ENCODE measurements at places on chromosomes 1 and 21.

DNA sequence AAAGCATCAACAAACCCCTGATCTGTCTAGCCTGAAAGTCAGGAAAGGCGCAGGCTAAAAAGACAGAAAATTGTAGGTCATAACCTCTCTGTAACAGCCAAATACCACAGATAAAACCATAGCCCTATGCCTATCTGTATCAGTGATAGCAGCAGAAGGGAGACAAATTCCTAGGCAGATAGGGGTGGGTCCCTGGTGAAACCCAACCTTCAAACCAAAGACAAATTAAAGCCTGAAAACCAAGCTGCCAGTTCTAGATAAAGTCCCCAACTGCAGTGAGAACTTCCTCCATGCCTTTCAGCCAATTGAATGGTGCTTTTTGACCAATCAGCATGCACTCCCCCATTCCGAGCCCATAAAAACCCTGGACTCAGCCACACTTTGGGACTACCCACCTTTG, 115.3 kb downstream of the NTPCR start:
- DNase-seq = no peak

DNA sequence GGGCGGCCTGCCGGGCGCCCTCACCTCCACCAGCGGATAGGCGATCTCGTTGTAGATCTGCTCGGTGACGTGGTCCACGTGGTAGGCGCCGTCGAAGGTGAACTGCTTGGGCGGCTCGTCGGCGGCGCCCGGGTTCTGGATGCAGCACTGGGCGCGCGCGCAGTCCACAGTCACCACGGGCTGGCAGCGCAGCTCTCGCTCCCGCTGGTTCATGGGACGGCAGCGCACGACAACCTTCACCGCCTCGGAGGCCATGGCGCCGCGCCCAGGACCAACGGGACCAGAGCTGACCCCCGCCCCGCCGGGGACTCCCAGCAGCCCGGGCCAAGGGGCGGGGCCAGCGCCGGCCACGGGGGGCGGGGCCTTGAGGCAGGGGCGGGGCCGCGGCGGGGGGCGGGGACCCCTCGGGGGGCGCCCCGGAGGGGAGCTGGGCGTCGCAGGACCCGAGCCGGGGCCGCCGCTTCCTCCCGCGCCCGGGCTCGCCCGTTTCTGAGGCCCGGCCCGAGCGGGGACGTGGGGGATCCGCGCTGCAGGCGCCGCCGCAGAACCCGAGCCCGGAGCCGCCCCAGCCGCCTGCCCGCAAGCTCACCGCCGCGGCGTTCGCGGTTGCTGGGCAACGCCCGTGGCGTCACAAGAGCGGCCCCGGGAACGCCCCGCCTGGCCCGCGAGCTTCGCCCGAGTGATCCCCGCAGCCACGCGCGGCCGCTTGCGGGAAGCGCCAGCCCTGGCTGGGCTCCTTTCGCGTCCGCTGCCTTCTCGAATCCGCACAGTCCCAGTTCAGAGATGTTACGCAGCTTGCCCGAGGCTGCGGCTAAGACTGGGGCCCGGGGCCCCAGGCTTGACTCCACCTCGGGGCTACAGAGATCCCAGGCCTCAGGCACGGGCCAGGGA, at the start of gene KIF17:
TSS of gene KIF17 (minus strand) at position 556 of the 891 bp plus-strand sequence. CDS start at position 255, 301 bp downstream.
- peak; percentile 44 for DNase-seq

GRCh38 chr1:49864581-49864980, 159.2 kb downstream of the AGBL4 start:
- no peak for DNase-seq

GRCh38 chr21:25639551-25640201, 618 bp downstream of the JAM2 start:
- DNase-seq = peak; percentile 39

DNA sequence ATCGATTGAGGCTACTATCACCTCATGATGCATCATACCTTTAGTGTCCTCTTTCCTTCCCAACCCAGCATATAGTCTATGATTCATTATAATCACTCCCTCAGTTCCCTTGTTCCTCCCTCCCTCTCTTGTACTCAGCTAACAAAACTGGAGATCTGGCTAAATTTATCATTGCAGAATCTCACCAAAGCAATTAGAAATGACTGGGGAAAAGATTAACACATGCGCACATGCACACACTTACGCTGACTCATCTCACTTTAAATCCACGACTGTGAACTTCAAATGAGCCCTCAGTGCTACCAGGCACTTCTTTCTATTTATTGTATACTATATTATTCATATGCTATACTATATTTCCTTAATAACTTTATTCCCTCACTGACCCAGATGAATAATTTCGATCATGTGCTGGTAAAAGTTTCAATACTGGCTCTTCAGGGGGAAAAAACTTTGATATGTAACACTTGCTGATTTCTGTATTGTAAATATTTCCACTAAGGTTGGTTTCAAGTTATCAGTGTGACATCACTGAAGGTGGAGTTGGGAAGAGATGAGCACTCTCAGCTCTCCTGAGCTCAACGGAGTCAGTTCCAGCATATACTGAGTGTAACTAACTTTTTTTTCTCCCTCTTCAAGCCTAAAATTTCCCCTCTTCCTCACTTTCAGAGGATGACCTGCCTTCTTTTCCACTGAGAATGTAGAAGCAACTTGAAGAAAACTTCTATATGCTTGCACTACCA, 613.7 kb upstream of the B3GALT2 start:
- no peak for DNase-seq
